ENCODE measurements at places on chromosomes 4 and X.

DNA sequence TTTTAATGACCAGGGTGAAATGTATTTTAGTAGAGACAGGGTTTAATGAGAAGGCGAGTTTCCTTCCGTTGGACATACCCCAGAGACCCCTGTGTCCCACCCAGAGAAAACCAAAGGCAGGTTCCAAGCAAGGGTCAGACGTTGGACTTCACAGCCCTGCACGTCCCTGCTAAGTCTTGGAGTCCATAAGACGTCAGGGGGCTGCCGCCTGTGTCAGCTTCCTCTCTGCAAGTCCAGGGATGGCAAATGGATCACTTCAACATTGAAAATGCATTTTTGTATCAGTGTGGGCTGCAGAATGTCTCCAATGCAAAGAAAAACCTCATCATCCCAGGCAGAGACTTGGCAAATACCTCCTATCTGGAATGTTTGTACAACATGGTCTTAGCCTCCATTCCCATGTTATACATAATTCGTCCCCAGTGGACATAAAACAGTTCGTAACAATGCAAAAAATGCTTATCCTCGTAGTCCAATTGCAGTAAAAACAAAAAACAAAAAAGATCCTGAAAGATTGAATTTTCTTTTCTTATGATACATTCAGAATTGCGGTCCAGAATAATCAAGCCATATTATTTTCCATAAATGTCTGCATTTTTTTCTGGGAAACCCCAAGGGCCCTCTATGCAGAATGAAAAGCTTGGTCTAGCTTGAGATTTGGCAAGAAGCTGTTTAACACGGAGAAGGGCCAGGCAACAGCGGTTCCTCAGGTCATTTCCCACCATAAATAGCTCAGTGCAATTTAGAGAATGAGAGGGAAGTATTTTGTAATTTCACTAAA is 190.9 kb downstream of the SHOX start:
- no peak for DNase-seq

DNA sequence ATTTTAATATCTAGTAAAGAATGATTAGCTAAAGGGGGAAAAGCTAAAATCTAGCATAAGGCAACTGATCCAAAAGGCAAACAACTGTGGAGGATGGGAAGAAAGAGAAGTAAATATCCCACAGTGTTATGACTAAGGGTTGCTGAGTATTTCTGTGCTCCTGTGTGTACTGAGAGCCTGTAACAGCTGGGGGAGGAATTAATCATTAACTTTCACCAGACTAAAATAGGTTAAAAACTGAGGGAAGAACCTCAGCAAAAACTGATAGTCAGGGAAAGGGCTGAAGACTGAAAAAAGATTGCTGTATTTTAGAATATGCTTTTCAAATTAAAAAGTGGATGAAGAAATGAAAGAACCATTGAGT is 365.9 kb downstream of the CXXC4 start:
- DNase-seq: no peak

- no peak for DNase-seq
These were observed 194.8 kb upstream of the ATOH1 start for GRCh38 chr4:93633721-93634120.

GRCh38 chr4:146285037-146285436 is 70.7 kb downstream of the REELD1 start:
- DNase-seq: no peak

- no peak for DNase-seq
These were observed 142.5 kb downstream of the RASL11B start for GRCh38 chr4:53004497-53005148.

- DNase-seq: no peak
These were observed 185.1 kb downstream of the PDHA2 start for GRCh38 chr4:96025011-96025410.

- no peak for DNase-seq
These were observed 92.4 kb downstream of the PPP2R2C start for GRCh38 chr4:6379767-6380745.

DNA sequence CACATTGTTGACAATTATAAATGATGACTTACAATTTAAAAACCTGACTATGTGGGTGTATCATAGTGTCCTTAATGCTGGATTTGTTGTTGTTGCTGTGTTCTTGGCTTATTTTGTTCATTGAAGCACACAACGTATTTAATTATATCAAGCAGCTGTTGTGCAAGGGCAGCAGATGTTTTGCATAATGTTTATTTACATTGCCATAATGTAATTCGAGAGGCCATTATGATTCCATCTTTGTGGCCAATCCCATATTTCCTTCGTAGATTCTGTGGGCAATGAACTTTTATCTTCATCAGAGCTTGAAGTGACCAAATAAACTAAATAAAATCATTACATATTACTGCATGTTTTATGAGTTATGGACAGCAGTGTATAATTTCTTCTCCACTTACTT is 422.6 kb upstream of the GALNTL6 start:
- no peak for DNase-seq
